ENCODE measurements at places on chromosomes 4 and X.

- no peak for DNase-seq
These were observed 386.1 kb upstream of the CNKSR2 start for GRCh38 chrX:20988118-20988517.

DNA sequence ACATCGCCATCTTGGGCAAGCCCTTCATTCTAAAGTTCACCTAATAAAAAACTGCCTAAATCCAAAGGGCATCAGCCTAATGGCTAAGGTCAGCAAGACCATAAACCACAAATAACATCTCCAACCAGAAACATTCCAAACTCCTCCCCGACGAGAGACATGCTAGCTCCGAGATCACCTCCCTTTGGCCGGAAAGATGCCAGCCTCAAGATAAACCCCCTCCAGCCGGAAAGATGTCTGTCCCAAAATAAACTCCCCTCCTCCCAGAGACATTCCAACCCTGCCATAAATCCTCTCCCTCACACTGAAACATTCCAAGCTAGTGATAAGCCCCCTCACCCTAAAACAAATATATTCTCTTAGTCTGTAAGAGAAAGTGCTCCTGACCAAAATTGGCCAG is 13.3 kb upstream of the DYNLT3 start:
- no peak for DNase-seq

GRCh38 chr4:52259978-52260377 is 208.9 kb downstream of the SPATA18 start:
- no peak for DNase-seq

DNA sequence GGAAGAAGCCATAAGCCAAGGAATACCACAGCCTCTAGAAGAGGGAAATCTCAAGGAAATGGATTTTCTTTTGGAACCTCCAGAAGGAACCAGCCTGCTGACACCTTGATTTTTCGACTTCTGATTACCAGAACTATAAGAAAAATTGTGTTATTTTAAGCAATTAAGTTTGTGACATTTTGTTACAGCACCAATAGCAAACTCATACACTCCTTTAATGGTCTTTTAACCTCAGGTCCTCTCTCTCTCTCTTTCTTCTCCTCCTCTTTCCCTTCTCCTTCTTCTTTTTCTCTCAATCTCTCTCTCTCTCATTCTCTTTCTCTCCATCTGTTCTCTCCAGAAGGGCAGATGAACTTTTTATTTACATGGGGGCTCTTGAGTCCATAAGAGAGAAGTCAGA is 26.3 kb downstream of the ARSD start:
- no peak for DNase-seq

- no peak for DNase-seq
These were observed 70.5 kb upstream of the HGFAC start for GRCh38 chr4:3371033-3372001.

DNA sequence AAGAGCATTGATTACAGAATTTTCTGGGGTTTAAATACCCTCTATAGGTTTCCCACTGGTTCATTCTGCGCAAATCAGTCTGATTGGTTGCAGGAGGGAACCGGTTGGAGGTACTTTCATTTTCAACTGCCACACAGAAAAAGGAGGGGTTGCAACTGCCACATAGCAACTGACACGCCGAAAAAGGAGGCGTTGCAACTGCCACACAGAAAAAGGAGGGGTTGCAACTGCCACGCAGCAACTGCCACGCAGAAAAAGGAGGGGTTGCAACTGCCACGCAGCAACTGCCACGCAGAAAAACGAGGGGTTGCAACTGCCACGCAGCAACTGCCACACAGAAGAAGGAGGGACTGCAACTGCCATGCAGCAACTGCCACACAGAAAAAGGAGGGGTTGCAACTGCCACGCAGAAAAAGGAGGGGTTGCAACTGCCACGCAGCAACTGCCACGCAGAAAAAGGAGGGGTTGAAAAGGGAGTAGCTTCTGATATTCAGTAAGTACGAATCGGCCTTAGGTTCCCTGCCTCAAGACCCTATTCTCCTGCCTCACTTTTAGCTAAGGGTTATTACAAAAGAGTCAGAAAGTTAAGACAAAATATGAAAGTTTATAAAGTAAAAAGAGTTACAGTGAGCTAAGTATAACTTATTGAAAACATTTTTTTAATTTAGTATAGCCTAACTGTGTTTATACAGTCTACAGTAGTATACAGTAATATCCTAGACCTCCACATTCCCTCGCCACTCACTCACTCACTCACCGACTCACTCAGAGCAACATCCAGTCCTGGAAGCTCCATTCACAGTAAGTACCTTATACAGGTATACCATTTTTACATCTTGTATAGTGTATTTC is 431.8 kb downstream of the KCTD8 start:
- DNase-seq, result no peak

DNA sequence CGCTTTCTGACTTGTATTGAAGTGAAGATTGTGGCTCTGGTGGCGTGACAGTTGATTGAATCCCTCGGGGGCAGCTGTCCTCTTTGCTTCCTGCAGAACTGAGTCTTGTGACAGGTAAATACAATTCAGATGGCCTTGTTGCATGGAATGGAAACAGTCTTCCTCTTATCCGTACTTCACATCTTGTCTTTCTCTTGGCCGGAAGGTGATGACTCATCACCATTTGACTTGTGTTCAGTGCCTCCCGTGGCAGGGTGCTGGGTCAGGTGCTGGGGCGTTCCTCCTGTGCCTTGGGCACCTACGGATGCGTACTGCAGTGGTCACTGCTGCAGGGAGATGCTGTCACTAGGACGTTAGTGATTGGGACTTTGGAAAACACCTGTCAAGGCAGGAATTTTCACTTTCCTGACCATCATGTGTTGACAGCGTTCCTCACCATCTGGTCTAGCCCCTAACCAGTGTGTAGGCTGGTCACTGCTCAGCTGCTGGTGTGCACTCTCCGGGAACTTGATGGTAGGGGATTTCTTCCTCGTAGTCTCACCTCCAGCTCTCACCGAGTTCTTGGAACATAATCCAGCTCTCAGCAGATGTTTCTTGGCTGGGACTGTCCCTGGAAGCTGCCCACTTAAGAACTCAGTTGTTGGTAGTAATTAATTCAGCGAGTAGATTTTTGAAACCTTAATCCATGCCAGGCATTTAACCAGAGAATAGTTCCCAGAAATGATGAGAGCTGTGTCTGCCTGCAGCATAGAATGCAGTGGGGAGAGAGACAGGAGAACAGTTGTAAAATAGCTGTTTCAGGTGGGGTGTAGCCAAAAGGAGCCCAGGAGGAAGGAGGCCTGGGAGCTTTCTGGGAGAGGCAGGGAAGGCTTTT is 7.2 kb downstream of the TBC1D14 start:
- DNase-seq, result no peak

DNA sequence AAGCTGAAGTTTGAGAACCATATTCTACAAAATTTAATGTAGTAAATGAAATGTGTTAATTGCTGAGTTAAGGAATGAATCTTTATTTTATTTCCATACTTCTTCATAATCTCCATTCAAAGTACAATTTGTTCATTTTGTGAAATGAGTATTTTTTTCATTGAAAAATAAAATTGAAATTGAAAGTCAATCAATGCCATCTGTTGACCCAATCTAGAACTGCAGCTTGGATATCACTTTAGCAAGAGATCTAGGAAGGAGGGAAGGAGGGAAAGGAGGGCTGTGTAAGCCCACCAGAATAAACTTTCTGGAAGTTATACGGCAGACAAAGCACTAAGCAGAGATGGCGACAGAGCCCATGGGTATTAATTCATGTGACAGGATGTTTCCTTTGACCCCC is 128.4 kb downstream of the ZMAT1 start:
- no peak for DNase-seq

- no peak for DNase-seq
These were observed 240.5 kb downstream of the TENM3 start for GRCh38 chr4:182483685-182484084.
